T-helper 2 cell treated with Interferon-gamma antibody and Interleukin-4, amounts not matched to agents 5 μg/mL and 100 μg/mL, for 36 hours (primary cell): ENCODE measurements at places on chromosomes 6 and 20.

DNA sequence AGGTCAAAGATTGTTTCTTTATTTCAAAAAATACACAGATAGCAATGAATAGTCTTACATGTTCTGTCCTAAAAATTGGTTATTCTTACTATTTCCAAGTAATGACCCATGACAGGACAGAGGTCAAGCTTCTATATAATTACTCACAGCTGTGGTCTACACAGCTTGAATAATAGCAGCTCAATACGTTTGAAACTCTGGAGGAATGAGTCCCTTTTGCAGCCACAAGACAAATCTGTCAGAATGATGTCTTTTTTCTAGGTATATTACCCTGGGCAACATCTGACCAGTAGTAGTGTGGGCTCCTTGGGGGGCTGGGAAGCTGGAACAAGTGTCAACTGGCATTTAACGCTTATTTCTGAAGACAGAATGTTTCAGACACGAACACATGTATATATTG, 84.9 kb upstream of the HTR1B start:
- DNase-seq = no peak

DNA sequence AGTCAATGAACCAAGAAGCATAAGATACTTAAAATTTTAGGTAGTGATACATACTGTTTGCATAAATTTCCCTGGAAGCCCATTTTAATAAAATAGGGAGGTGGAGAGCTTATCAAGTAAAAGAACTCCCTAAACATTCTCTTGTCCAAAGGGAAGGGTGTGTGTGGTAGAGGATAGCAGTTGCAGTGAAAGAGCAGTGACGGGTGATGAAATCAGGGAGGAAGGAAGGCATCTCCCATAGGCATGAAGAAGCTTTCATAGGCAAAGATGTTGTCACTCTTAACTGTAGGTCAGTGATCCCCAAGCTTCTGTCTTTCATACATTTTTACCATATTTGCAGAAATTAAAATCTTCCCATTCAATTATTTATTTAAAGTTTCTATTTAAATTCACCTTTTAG, 60.0 kb upstream of the ZNF831 start:
- DNase-seq = no peak

GRCh38 chr6:21085643-21086042, 507.9 kb upstream of the SOX4 start:
- DNase-seq = no peak

- DNase-seq = no peak
Observed at GRCh38 chr6:170096191-170096802, 194.6 kb downstream of the DLL1 start.

DNA sequence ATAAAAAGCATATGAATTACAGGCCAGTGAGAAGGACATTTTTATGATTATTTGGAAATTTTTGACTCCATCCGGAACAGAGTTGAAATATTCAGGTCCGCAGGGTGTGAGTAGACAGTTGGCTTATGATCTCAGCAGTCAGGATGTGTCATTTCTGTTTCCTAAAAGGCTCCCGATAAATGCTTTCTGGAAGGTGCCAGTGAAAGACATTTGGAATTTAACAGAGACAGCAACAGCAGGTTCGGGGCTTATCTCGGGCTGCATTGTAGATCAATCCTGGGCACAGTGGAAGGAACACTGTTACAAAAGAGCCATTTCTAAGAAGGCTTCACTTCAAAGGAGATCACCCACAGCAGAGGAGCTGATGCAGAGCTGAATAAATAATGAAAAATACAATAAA, 934.4 kb downstream of the KIF16B start:
- no peak for DNase-seq

- DNase-seq = no peak
Observed at GRCh38 chr6:53112871-53113270, 35.8 kb downstream of the GCM1 start.

DNA sequence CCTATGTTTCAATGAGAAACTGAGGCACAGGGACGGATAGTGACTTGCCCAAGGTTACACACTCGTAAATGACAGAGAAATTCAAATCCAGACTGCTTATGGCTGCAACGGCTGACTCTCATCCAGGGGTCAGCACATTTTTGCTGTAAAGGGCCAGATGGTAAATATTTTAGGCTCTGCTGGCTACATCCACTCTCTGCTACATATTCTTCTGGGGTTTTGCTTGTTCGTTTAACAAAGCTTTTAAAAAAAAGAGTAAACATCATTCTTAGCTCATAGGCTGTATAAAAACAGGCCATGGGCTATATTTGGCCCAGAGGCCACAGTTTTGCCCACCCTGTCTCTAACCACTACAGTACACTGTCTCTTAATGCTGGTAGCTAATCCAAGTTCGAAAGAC, 103.4 kb downstream of the PREX1 start:
- DNase-seq = no peak

- DNase-seq = no peak
Observed at GRCh38 chr6:101706576-101706975, 313.1 kb downstream of the GRIK2 start.

DNA sequence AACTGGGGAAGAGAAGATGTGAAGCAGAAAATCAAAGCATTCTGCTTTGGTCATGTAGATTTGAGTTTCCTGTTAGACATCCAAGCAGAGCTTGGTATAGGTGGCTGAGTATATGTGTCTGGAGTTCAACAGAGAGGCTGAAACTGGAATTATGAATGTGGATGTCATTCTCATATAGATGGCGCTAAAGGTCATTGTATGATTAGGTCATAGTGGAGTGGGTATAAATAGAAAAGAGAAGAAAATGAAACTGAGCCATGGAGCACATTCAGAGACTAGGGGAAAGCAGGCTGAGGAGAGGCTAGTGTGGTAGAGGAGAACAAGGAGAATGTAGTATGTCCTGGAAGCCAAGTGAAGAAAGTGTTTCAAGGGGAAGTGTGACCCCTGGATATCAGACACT, 295.6 kb upstream of the PLN start:
- no peak for DNase-seq

- no peak for DNase-seq
Observed at GRCh38 chr6:155108070-155108820, 113.1 kb downstream of the TIAM2 start.

DNA sequence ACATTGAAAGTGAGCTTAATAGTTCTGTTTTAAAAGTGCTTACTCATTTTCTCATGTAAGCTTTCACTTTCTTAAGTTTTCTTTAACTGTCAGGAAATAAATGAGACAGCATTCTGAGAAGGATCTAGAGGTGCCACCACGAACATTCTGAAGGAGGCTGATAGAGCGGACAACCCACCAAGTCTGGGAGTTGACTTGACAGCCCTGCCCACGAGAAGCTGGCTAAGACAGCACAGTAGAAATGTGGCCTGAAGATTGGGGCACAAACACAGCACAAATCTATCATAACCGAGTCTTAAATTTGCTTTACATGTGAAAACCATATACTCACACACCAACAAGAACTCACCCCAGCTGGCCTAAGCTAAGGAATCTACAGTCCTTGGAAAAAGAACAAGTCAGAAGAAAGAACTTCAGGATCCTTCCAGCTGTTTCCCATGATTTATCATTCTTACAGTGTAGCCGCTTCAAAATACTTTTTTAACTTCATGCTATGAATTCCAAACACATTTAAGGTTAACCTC, 144.2 kb upstream of the TNFAIP3 start:
- peak; percentile 46 for DNase-seq

- DNase-seq = peak; percentile 70
Observed at GRCh38 chr6:111871207-111871606, 2.0 kb downstream of the FYN start.

GRCh38 chr6:52288216-52288615, 3.7 kb upstream of the MCM3 start:
- DNase-seq = no peak

- DNase-seq = peak; percentile 14
Observed at GRCh38 chr20:58891718-58892140, 39.2 kb downstream of the GNAS start.

DNA sequence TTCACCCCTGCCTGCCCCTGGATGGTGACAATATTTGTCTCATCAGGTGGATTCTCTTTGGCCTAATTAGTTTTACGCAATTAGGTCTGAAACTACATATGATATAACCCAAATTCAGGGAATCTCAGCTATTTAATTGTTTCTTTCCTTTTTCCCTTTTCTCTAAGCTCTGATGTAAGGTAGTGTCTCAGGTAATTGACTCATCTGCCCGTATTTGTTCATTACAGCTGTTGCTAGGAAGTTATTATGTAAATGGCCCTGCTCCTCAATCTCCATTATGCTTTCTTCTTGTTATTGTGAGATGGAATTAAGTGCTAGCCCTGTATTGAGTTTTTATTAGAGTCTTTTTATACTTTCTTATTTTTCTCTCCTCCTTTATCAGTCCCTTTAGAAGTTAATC, 378.2 kb upstream of the ARID1B start:
- DNase-seq = no peak

DNA sequence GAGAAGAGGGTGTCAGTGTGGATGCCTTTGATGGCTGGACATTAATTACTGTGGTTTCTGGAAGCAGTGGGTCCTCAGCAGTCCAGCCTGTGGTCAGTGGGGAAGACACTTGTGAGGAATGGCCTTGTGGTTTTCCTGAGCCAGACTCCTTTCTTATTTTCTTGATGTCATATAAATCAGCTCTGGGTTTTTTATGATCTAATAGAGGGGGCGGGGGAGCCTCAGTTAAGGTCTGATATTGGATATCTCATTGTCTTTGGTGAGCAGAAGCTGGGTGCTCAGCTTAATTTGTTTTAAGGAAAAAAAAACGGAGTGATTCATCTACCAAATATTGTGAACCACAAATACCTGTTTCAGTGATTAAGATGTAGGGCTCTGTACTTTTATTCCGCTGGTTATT, 62.1 kb downstream of the OTOR start:
- no peak for DNase-seq

- DNase-seq = no peak
Observed at GRCh38 chr6:74357321-74357720, 661.3 kb downstream of the CD109 start.

DNA sequence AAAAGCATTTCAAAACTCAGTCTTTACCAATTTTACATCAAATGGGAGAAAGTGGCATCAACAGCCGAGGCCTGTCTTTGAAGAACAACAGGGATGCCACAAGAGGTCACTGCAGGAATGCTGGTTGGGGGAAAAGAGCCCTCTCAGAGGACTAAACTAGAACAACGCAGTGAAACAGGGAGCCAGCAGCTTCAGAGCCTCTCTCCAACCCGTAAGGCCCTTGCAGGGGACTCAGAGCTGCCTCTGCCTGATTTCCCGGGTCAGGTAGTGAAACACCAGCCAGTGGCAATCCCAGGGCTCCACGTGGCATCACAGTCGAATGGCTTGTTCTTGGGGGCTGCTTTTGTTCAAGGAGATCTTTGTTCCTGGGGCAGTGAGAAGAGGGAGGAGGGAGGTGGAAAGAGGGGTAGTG, 55.0 kb upstream of the KCNK16 start:
- DNase-seq = no peak

DNA sequence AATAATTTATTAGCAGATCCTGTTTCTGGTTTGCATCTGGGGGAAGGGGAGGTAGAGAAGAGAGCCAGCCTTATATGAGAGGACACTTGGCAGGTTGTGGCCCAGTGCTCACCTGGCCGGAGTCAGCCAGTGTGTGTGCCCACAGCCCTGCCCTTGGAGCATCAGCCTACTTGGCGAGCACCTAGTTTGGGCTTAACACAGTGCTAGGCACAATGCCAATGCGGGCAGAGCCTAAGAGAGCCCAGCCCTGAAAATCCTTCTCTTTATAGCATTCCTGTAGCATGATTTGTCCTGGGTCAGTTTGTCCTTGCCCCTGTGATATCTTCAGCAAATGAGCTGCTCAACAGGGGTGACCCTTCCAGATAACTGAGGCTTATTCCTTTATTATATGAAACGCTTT, 73.0 kb downstream of the SLX4IP start:
- no peak for DNase-seq

DNA sequence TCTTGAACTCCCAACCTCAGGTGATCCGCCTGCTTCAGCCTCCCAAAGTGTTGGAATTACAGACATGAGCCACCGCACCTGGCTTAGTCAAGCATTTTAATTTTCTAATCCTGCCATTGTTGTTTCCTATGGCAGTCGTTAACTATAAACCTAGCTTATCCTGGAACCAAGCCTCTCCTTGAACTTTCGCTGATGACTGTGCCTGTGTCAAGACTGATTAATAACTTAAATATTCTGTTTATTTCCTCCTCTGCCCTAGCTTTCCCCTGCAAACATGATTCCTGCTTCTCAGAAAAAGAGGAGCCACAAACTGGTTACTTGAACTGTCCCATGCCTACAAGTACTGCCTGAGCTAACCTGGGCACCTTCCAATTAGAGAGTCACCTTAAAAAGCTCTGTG, 1.5 kb downstream of the VNN1 start:
- DNase-seq = no peak

- no peak for DNase-seq
Observed at GRCh38 chr6:127022302-127022701, 96.2 kb upstream of the RSPO3 start.

DNA sequence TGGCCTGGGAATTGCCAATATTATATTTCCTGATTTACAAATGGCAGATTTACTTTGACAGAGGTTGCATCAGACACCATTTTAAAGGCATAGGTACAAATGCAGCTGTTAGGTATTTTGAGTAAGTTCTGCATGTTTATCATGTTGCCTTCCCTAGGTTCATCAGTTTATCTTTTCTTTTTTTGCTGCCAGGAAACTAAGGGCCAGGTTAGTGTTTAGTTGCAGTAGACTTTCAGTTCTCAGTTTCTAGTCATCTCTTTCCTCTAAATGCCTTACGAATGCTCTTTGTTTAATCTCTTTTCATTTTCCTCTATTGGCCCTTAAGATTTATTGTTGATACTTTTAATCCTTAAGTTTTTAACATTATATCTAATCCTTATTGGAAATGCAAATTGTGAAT, 129.9 kb downstream of the SMAP1 start:
- no peak for DNase-seq

DNA sequence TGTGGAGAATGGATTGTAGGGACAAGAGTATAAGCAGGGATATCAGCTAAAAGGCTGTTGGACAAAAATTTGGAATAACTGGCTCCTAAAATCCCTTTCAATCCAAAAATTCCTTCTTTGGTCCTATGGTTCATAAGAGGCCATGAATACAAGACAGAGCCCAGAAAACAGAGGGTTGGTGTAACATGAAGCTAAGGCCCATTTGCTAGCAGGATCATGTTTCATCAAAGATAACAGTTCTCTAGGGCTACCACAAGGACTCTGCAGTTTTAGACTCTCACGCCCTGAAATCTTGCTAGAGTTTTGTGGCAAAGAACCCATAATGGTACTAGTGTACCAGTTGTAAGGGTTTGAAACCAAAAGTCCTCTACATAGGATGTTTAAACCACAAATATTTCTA, 327.8 kb upstream of the TBX18 start:
- DNase-seq = no peak

GRCh38 chr6:30447237-30447636, 42.1 kb upstream of the HLA-E start:
- no peak for DNase-seq

DNA sequence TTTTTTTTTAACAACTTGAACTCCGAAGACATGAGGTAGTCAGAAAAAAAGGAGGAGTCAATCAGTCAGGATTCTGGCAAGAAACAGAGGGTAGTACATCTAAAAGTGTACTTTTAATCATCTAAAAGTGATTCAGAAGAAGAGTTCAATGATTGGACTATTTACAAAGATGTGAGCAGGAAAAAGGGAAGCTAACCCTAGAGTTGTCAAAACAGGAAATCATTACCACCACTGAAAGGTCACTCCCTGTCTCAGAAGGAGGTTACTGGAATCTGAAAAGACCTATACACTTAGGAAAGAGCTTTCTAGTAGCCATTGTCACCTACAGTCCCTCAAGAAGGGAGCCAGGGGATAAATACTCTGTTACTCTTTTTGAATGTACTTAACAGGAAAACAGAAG, 16.7 kb upstream of the LMBRD1 start:
- no peak for DNase-seq

- DNase-seq = peak; percentile 40
Observed at GRCh38 chr20:4607287-4607713, 114.4 kb upstream of the PRND start.

- DNase-seq = no peak
Observed at GRCh38 chr6:11722220-11722619, 56.4 kb downstream of the ADTRP start.
